ENCODE measurements at places on chromosomes 1 and 21. TPM values are rescaled to one million over a fixed set of nuclear protein-coding genes. Genes with fewer than 3 reads are reported as not detected.
A peak's percentile ranks its signal among the peaks of the same experiment; 100 is the strongest.

Gene S100B
- total RNA-seq = not detected

DNA sequence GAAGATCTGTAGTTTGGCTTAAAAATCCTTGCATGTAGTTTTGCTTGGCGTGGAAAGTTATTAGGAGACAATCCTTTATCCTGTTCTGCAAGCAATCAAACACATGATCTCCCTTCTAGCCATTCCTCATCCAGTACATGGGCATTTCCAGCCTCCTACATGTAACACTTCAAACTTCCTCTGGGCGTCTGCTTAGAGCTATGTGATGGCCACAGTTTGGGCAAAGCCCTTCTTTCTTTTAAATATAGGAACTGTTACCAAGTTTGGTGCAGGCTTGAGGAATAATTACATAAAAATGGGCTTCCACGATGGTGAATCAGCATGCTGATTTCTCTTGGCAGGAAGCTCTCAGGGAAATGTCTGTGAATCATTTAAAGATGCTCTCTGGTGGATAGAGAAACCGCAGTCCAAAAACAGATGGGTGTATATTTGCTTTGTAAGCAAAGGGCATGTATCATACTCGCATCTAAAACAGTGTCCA is 176.9 kb upstream of the FMN2 start:
- peak; percentile 91 for DNase-seq

- no peak for DNase-seq
Observed at GRCh38 chr1:203765029-203765837, at the start of gene LAX1. TSS of gene LAX1 (plus strand) at chr1:203765183. CDS start at chr1:203765566, 383 bp downstream.

GRCh38 chr1:52660807-52661206 is 27.8 kb downstream of the SHISAL2A start:
- DNase-seq = no peak

GRCh38 chr1:119646521-119647227 is 1.4 kb downstream of the ZNF697 start:
- DNase-seq = peak; percentile 62
